ENCODE measurements at places on chromosomes 1 and 21. TPM values are rescaled to one million over a fixed set of nuclear protein-coding genes. Genes with fewer than 3 reads are reported as not detected.

KMO gene
- total RNA-seq: 10.2 TPM

EEIG2 gene
- 10.6 TPM for total RNA-seq

GSTM5 gene
- 1.3 TPM for total RNA-seq

TMEM51 gene
- total RNA-seq: 2.7 TPM

CC2D1B gene
- 15.7 TPM for total RNA-seq

NTRK1 gene
- 0.14 TPM for total RNA-seq

GBP1 gene
- total RNA-seq: 23.5 TPM

FCRL5 gene
- total RNA-seq: 0.37 TPM

RPS6KA1 gene
- 26.8 TPM for total RNA-seq

SYDE2 gene
- total RNA-seq: 11.5 TPM

KRTAP21-2 gene
- not detected for total RNA-seq

KCND3 gene
- 1.0 TPM for total RNA-seq

MCOLN3 gene
- not detected for total RNA-seq

RNU1-2 gene
- total RNA-seq: under 0.01 TPM

SLX9 gene
- total RNA-seq: 7.7 TPM

CA14 gene
- 2.7 TPM for total RNA-seq

ZDHHC18 gene
- 8.3 TPM for total RNA-seq

Data from liver (tissue), 10 donors.